Tongue (tissue), 3 donors: ENCODE measurements at places on chromosomes 4 and X. TPM values are rescaled to one million over a fixed set of nuclear protein-coding genes. Genes with fewer than 3 reads are reported as not detected.

GRCh38 chrX:131729295-131729694, 185.4 kb downstream of the OR13H1 start:
- no peak for DNase-seq

DNA sequence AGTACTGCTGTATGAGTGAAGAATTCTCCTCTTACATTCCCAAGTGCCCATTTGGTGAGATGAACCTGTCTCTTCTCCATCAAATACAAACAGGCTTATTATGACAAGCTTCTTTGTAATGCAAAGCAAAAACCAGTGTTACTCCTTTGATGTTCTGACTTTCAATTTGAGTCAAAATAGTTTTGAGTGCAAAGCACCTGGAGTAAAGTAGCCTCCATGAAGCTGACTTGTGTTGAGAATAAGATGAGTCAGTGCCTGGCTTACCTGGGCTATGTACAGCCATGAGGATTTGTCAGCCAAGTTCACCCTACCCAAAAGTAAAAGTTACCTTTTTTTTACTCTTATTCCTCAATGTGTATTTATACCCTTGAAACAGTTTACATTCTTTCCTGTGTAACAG, 132.5 kb upstream of the FMR1 start:
- DNase-seq = no peak

DNA sequence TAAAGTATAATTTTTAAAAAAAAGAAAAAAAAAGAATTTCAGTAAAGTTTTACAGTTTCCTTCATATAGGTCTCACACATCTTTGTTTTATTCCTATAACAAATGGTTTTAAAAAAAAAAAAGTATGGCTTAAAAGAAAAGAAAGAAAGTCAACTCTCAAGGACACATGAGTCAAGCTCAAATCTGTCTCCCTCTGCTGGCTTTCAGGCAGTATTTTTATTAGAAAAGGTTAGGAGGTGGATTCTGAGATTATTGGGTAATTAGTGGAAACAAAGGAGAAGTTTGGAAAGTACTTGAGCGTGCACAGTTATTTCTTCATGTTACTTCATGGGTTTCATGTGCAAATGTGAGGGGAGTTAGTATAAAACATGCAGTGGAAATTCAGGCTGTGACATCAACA, 36.6 kb upstream of the BTC start:
- DNase-seq = no peak

GRCh38 chr4:143394739-143395453, 58.2 kb downstream of the GAB1 start:
- no peak for DNase-seq

GRCh38 chr4:52576326-52576725, 82.8 kb downstream of the USP46 start:
- DNase-seq = no peak

Gene RTL9
- total RNA-seq = 1.3 TPM

Gene MAGEA8
- not detected for total RNA-seq

Gene TRAM1L1
- total RNA-seq = 5.8 TPM
